ENCODE measurements at places on chromosomes 13 and 19. TPM values are rescaled to one million over a fixed set of nuclear protein-coding genes. Genes with fewer than 3 reads are reported as not detected.

Gene IFNL1
- not detected for total RNA-seq

DNA sequence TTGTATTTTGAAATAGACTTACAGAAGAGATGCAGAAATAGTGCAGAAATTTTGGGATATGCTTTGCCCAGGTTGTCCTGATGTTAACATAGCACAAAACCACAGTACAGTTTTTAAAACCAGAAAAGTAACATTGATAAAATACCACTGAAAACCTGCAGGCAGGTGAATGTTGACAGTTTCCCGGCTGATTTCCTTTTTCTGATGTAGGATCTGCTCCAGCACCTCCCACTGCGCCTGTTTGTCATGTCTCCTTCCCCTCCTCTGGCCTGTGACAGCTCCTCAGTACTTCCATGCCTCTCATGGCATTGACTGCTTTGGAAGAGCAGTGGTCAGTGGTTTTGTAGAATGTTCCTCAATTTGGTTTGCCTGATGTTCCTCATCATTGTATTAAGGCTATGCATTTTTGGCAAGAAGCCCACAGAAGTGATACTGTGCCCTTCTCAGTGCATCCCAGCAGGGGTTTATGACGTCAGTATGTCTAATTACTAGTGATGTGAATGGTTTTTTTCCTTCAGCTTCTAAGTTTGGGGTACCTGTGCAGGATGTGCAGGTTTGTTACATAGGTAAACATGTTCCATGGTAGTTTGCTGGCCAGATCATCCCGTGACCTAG is 31.0 kb downstream of the TDRD12 start:
- H3K27ac ChIP-seq: no peak overlapping the region
- no peak overlapping the region for H3K4me3 ChIP-seq
- H3K4me1 ChIP-seq: peaks cover 4% of the 10 kb centered on the region
- DNase-seq: no peak

GRCh38 chr13:80141123-80141849 is 199.6 kb downstream of the SPRY2 start:
- H3K4me3 ChIP-seq: no peak overlapping the region
- H3K27ac ChIP-seq: peak overlapping the region; percentile 65
- no peaks in the 10 kb centered on the region for H3K27me3 ChIP-seq
- H3K4me1 ChIP-seq: no peaks in the 10 kb centered on the region
- DNase-seq: peak; percentile 52

DNA sequence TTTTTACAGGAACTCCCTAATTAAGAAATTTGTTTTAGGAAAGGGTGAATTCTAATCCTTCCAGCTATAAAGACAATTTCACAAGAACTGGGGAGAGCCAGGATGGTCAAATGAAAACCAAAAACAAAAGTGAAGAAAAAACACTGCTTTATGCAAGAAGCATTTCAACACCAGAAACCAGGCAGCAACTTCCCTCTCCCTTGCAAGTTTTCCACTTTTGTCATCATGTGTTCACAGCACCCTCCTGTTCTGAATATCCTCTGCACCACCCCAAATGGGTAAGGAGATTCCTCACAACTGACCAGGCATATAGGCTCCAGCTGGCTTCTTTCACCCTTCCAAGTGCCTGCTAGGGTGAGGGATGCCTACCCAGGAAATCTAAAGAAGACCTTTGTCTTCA is 328.1 kb downstream of the TBC1D4 start:
- no peaks in the 10 kb centered on the region for H3K4me1 ChIP-seq
- H3K36me3 ChIP-seq: no peaks in the 10 kb centered on the region
- H3K4me3 ChIP-seq: no peak overlapping the region

- DNase-seq: no peak
- no peaks in the 10 kb centered on the region for H3K4me1 ChIP-seq
- no peak overlapping the region for H3K4me3 ChIP-seq
- no peaks in the 10 kb centered on the region for H3K27me3 ChIP-seq
- no peaks in the 10 kb centered on the region for H3K36me3 ChIP-seq
These were observed 10.8 kb downstream of the NEK5 start for GRCh38 chr13:52118095-52118494.

DNA sequence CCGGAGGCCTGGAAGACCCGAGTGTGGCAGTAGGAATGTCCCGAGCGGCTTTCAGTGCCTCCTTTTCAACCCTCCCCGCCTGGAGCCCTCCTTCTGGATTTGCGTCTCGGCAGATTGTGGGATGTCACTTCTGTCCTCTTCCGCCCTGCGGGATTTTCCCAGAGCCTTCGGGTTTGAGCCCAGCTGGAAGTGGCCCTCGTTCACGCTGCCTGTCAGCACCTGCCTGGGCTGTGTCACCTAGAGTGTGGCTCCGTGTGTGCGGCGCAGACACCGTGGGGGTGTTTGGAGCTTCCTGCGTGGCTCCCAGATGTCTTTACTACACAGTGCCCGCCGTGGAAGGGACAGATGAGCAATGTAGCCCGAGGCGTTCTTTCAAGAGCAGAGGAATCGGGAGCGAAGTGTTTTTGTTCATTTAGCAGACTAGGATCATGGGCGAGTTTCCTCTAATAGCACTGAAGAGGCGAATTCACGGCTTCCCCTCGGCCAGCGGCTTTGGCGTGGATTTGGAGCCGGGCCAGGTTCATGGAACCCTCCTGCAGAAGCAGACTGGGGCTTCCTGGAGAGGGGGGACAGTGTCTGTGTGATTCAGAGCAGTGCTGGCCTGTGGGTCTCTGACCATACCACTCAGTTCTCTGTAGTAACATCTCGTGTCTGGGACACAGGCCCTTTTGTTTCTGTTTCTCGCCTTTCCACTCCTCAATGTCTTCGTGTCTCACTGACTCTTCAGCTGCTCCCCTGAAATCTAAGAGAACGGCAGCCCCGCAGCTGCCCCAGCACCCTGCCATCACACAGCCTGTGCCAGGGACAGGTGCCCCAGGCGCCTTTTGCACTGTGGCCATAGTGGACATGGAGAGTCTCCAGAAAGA is 68.0 kb downstream of the KDM4B start:
- no peaks in the 10 kb centered on the region for H3K27me3 ChIP-seq
- peak; percentile 86 for DNase-seq
- peak overlapping the region; percentile 9 for H3K4me3 ChIP-seq
- H3K4me1 ChIP-seq: peaks cover 72% of the 10 kb centered on the region

Measured in spinal cord (tissue), 10 donors.